Putamen (tissue), 1 donor: ENCODE measurements at places on chromosomes 3 and 15.

- no peak for DNase-seq
Measured at GRCh38 chr15:37791693-37792092, 142.7 kb upstream of the TMCO5A start.

GRCh38 chr3:158368271-158368670 lies 202.7 kb upstream of the MLF1 start:
- DNase-seq, result no peak

DNA sequence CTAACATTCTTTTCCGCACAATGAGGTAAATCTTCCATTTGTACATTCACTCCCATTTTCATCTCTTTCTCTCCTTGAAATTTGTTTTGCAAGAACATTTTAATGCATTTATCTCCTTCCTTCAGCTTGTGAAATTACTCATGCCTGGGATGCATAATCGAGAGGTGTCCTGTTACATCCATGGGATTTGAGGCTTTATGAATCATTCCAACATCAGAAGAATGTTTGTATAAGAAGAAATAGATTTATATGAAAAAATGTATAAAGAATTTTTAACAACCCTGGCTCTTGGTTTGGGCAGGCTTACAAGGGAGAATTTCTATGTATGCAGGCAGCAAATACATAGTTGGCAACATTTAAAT lies 93.2 kb upstream of the MBNL1 start:
- DNase-seq, result no peak

GRCh38 chr15:33149919-33150318 lies 44.6 kb downstream of the FMN1 start:
- DNase-seq, result no peak

GRCh38 chr15:78979456-78980320 lies 34.8 kb upstream of the CTSH start:
- DNase-seq, result peak; percentile 21

DNA sequence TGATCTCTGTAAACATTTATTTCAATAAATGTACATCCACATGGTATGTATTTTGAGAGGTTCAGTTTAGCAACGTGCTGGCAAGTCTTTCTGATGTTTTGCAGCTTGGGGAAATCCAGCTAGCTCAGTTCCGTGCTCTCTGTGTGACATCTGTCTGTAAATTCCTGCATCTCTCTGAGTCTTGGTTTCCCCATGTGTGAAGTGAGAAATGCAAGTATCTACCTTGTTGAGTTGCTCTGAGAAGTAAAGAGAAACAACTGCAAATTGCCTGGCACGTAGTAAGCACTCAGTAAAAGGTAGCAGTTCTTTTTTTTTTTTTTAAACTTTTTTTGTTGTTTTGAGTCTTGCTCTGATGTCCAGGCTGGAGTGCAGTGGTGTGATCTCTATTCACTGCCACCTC lies 30.2 kb upstream of the MORF4L1 start:
- no peak for DNase-seq

GRCh38 chr3:179713643-179714090 lies 60.8 kb downstream of the USP13 start:
- DNase-seq, result no peak

DNA sequence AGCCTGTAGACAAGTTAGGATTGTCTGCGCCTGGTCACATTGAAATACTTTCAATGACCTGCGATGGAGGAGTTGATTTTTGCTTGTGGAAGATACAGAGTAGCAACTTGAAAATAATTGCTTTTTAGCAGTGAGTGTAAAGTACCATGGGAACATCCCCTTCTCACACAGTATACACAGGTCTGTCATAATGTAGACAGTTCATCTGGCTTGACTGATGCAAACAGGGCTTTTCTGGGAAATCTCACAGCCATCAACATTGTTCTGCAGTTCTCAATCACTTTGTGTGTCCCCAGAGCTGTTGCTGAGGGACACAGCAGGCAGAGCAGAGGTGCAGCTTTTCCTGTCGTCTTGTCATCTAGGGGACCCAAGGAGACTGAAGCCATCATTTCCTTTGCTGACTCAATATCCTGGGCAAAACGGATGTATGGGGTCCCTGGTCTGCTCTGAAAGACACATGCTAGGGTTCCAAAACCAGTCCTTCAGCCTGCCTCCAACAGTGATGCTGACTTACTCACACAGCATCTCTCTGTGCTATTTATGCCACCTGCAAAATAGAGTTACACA lies 5.3 kb upstream of the REC114 start:
- DNase-seq, result no peak

DNA sequence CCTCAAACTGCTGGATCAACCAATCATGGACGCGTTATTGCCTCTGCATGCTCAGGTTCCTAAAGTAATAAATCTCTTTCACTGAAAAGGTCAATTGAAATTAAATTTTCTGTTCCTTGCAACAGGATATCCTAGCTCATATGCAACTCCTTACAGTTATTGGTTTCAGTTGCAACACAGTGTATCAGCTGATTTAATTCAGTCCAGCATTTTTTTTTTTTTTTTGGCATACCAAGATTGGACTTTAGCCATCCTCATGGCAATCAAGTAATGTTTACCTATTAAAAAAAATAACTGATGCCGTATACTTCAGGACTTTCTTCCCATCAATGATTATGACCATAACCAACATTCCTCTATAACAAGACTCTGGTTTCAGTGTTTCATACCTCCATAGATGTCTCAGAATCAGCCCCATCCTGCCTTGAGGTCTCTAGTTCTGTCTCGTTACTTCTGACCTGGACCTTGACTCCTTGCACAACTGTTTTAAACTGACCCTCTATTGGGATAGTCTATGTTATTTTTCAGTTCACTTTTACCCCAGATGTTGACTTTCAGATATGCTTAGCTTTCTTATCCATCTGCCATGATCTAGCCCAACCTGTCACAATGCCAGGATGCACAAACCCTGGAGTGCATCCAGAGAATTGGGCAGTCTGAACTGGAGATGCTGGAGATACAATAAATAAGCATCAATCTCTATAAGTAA lies 265.0 kb upstream of the GADL1 start:
- DNase-seq, result no peak

DNA sequence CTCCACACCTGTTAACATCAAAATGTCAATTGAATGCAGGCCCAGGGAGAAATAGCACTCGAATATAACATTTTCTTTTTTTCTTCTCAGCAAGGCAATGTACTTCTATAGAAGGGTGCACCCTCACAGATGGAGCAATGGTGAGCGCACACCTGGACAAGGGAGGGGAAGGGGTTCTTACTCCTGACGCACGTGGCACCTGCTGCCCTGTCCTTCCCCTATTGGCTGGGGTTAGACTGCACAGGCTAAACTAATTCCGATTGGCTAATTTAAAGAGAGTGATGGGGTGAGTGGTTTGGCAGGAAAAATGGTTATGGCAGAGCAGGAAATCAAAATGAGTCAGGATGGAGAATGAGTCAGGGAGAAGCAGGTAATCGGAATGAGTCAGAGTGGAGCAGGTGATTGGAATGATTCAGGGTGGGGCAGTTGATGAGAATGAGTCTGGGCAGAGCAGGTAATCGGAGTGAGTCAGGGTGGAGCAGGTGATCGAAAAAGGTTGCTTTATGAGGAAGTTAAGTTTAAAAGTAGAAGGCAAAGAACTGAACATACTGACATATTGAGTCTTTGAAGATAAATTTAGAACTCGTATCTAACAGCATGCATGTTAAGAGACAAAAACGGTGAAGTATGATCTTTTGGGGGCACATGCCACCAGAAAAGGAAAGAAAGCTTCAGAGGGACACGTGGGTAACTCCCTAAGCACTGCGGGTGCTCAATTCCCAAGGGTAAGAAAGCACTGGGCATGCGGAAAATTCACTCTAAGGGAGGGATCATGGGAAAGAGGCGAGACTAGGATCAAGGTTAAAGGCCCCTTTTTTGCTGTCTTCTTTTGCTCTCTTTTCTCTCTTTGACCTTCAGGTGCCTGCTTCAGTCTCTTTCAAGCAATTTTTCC lies 72.9 kb upstream of the GALNT15 start:
- DNase-seq, result peak; percentile 76

DNA sequence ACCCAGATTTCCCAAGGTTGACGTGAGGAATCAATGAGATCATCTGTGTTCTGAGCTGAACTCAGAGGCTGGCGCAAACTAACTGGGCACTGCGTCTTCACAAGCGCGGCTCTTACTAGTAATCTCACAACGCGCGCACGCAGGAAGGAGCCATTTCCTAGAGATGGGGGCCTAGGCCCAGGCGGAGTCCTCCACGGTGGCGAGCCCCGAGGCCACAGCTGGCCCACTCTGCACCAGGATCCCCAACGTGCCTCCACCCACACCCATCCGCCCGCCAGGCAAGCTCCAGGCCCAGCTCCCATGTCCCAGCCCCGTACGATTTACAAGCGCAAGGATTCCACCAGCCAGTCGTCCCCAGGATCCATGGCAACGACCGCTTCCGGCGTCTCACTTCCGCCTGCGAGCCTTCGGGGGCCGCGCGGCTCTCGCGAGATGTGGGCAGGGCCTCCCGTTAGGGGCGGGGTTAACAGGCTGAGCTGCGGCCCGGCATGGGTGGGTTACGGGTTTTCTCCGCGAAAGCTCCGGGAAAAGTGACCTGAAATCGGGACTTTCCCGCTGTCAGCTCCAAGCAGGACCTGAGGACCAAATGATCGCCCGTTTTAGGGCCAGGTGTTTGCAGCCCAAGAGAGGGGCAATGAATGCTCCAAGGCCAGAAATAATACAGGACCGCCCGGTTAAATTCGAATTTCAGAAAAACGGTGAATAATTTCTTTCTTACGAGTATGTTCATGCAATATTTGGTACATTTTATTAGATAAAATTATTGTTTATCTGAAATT lies at the start of gene WDR73:
Gene WDR73 (minus strand): TSS at position 374 of the 779 bp plus-strand sequence. CDS start 9 bp downstream, at position 365.
- DNase-seq, result peak; percentile 98

GRCh38 chr3:171753025-171753472 lies 57.2 kb downstream of the PLD1 start:
- no peak for DNase-seq

- no peak for DNase-seq
Measured at GRCh38 chr15:93854088-93854487, 377.3 kb upstream of the MCTP2 start.

- no peak for DNase-seq
Measured at GRCh38 chr15:62412686-62413085, 247.6 kb upstream of the C2CD4B start.

GRCh38 chr3:30804984-30805383 lies 89.5 kb downstream of the GADL1 start:
- no peak for DNase-seq
